ENCODE measurements at places on chromosomes 5 and 9. TPM values are rescaled to one million over a fixed set of nuclear protein-coding genes. Genes with fewer than 3 reads are reported as not detected.

Gene PCDHB4
- polyA plus RNA-seq = not detected

Gene MRRF
- polyA plus RNA-seq = 26.2 TPM

Gene SAPCD2
- 0.38 TPM for polyA plus RNA-seq

Gene TUSC1
- polyA plus RNA-seq = 0.84 TPM

Gene FOXI1
- not detected for polyA plus RNA-seq

Gene LECT2
- not detected for polyA plus RNA-seq

Gene ZDHHC12
- polyA plus RNA-seq = 55.3 TPM

Gene RFESD
- 4.1 TPM for polyA plus RNA-seq

Gene PCDHB5
- polyA plus RNA-seq = not detected

Gene GCNT1
- 4.6 TPM for polyA plus RNA-seq

Gene OSMR
- polyA plus RNA-seq = not detected
